Stimulated activated CD8-positive, alpha-beta memory T cell treated with anti-CD3 and anti-CD28 coated beads, Interleukin-7, amount 100 ng/mL, for 1 hour (primary cell): ENCODE measurements at places on chromosomes 5 and 9.

DNA sequence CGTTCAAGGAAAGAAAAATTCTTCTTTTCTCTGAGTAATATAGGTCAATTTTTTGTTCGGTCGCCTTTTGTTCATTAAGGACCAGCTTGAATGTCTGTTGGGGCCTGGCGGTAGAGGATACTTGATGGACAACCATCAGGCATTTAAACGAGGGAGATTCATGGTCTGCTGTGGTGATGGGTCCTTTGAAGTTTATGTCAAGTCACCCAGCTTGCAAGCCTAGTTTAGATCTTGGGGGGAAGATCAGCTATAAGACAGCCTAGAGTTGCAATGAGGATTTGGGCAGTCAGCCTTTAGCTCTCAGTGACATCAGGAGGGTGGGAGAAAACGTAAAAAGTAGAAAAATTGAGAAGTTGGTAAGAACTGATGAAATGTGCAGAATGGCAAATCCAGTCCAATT, 80.2 kb upstream of the SPRY4 start:
- no peak for DNase-seq

DNA sequence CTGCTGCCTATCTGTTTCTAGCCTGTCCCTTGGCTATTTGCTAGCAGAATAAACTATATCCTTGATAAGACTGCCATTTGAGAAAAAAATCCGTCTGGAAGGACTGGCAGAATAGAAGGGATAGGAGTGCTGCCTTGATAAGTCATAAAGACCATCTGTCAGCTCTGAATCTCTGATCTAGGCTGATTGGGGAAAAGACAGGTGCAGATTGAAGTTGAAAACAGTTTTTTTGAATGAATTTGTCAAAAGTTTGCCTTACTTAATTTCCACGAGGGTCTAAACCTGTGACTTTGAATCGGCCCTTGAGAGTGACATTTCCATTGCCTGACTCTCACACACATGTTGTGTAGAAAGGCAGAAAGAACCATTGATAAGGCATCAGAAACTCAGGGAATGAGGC, 218.6 kb downstream of the MAN2A1 start:
- no peak for DNase-seq

- no peak for DNase-seq
Measured at GRCh38 chr9:16282216-16282615, 588.3 kb downstream of the BNC2 start.

GRCh38 chr5:29378104-29378503, 1815.4 kb upstream of the CDH6 start:
- DNase-seq: no peak

GRCh38 chr5:69317391-69317790, 15.2 kb downstream of the CCDC125 start:
- no peak for DNase-seq

GRCh38 chr9:104914466-104914865, 13.5 kb downstream of the ABCA1 start:
- DNase-seq: no peak

DNA sequence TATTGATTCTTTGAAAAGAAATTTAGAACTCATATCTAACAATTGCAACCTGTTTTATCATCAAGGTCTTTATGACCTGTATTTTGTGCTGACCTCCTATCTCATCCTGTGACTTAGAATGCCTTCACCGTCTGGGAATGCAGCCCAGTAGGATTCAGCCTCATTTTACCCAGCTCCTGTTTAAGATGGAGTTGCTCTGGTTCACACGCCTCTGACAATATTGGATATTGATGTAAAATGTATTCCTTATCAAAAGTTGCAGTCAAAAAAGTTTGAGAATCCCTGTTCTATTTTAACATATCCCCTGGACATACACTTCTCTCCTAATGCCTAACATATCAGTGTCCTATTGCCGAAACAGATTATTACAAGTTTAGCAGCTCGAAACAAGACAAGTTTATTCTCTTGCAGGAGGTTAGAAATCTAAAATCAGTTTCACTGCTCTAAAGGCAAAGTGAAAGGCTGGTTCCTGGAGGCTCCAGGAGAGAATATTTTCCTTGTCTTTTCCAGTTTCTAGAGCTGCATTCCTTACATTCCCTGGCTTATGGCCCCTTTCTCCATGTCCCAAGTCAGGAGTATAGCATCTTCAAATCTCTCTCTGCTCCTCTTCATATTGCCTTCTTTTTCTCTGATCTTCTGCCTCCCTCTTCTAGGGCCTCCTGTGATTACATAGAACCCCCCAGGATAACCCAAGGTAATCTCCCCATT, 31.5 kb upstream of the LVRN start:
- DNase-seq: no peak

- no peak for DNase-seq
Measured at GRCh38 chr5:178436326-178436940, 153.8 kb downstream of the COL23A1 start.

GRCh38 chr9:94666364-94667099, 27.2 kb upstream of the FBP1 start:
- DNase-seq: no peak

DNA sequence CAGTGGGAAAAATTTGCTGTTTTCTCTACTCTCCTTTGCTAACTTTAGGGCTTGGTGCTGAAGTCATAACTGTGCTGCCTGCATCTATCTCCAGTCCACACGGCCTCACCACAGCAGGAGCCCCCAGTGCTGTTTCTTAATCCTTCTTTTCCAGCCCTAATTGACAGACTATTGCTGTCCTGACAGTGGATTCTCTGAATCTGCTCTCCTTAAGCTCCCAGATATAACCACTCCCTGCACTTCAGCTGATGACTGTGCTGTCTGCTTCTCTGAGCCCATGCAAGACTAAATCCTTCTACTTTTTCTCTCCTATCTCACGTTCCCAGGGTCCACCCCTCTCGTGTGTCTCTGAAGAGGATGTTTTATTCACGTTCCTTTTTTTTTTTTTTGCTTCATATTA, 19.7 kb upstream of the GRIA1 start:
- DNase-seq: no peak

- DNase-seq: no peak
Measured at GRCh38 chr9:78439866-78440830, 143.2 kb downstream of the PSAT1 start.

- no peak for DNase-seq
Measured at GRCh38 chr9:8589476-8589875, 789.9 kb upstream of the DMAC1 start.

- DNase-seq: no peak
Measured at GRCh38 chr9:89446261-89446960, 51.5 kb downstream of the SEMA4D start.

DNA sequence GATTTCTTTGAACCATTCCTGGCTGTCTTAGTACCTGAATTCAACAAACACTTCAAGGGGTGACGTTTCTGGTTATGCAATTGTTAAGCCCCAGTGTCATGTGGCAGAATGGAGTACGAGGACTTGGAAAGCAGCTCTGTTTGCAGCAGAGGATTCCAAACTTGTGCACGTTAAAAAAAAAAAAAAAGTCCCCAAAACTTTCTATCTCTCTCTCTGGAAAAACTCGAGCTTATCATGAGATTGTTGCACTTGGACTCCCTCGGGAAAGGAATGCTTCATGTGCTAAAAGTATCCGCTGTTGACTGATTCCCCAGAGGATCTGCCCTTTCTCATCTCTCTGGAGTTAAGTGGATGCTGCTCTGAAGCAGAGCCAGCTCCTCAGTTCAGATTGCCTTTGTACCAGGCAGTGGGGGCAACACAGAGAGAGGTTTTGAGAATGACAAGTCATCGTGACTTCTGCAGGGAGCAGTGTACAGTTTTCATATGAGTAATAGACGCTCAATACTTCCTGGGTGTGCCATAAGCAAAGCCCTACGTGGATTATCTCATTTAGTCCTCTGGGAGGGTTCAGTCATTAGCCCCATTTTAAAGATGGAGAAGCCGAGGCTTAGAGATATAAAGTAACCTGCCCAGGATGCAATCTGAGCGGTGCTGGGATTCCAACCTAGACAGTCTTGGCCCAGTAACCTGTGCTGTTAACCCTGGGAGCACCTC, 28.1 kb downstream of the TMOD1 start:
- DNase-seq: no peak

- DNase-seq: no peak
Measured at GRCh38 chr9:128568470-128569078, 16.2 kb downstream of the SPTAN1 start.

DNA sequence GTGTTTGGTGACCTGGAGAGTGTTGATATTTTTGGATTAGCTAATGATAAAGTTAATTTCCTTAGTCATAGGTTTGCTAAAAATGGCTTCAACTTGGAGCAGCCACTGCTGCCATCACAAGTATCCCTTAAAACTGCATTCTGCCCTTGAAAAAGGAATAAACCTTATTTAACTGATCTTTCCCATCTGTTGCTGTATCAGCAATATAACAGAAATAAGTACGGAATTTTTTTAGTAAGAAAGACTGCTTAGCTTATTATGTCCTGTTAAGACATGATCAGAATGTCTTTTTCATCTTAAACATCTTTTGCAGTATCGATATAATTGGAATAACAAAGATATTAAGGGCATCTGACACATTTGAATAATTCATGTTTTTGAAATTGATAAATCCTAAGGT, 75.7 kb downstream of the LNPEP start:
- DNase-seq: no peak

GRCh38 chr5:62608529-62609511, 30.2 kb downstream of the LRRC70 start:
- no peak for DNase-seq

DNA sequence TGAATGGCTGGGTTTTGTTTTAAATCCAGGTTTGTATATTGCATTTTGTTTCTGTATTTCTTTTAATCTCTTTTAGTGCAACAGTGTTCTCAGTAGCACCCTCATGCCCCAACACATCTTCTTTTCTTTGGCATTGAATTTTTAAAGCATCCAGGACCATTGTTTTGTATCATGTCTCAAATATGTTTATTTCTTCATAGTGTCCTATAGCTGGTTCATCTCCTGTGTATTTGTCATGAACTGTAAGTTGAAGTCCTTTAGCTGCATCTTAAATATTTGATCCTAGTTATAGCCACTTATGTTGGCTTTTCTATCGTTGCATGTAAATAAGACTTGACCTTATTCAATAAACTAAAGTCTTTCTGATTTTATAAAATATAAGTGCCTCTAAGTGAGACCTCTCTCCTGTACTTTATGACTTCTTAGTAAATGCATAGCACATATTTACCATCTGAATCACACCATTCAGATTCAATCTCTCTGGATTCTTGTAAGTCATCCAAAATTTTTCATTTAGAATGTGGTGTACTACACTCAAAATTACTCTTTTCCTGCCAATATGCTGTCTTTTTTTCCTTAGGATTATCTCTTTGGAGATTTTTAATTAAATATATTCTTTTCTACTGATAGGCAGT, 21.0 kb upstream of the ERCC6L2 start:
- DNase-seq: no peak

DNA sequence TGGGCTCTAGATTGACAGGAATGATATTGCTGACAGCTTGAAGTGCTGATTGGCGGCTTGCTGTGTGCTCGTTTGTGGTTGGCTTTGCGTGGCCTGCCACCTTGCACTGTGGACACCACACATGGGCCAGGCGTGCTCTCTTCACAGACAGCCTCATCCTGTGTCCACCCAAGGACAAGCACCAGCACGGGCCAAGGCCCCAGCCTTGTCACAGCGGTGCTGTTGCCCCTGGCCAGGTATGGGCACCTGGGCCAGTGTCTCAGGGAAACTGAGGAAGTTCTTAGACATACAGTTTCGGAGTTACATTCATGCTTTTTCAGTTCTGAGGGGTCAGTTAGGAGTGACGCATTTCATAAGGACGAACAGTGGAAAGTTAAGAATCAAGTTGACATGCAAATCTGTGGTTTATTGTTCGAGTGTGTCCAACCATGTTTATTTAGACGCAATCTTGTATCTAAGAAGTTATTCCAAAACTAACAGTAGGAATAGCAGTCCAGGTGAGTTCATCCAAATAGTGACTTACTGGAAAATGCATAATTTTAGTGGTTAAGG, 125.9 kb downstream of the EHMT1 start:
- no peak for DNase-seq

DNA sequence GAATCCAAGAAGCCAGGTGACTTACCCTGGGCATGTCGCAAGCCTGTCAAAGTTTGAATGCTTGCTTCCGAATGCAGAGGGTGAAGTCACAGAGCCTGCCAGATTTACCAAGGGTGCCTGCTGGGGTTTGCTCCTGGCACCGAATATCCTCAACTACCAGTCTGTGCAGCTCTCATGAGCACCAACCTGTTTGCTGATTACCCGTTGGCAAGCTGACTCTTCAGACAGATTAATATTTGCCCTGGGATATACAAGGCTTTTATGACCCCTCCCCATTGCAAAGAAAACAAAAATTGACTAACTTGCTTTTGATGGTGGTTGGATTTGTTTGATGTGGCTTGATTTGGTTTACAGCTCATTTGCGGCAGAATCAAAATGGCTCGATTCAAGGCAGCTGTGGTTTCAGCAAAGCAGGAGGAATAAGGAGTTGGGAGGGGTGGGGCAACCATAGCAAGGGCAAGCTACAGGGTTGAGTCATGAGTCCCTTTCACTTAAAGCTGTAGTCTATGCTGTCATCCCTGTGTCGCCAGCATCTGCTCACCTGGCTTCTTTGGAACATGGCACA, 82.3 kb upstream of the AGXT2 start:
- DNase-seq: no peak

DNA sequence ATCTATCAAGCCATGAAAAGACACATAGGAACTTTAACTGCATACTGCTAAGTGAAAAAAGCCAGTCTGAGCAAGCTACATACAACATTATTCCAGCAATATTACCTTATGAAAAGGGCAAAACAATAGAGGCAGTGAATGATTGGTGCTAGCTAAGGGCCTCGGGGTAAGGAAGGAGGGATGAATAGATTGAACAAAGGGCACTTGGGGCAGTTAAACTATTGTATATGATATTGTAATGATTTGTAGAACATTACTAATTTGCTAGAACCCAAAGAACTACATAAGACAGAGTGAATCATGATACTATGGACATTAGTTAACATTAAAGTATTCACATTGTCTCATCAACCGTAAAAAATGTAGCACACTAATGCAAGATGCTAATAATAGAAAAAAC, 218.3 kb downstream of the FBXO4 start:
- no peak for DNase-seq

- DNase-seq: no peak
Measured at GRCh38 chr9:34384368-34385165, 7.9 kb upstream of the MYORG start.

GRCh38 chr9:82124090-82124489, 135.5 kb downstream of the SPATA31D1 start:
- DNase-seq: no peak

- no peak for DNase-seq
Measured at GRCh38 chr5:38317868-38318267, 59.5 kb downstream of the EGFLAM start.

DNA sequence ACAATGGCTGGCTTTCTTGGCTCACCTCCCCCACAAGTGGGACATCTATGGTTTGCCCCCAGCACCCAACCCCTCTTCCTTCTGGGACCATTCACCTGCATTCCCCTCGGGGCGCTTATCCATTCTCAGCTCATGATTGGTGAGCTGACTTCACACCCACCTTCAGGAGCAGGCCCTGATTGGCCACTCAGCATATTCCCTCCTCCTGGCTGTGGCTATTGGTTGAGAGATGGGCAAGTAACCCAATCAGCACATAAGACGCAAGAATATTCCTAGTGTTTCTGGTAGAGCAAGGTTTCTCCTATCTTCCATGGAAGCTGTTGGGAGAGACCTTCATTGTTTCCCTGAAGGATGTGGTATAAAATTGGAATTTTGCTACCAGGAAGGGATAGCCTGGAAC, 22.7 kb upstream of the UNC5A start:
- DNase-seq: no peak

- DNase-seq: no peak
Measured at GRCh38 chr5:98769210-98769958, 4.1 kb upstream of the RGMB start.

- DNase-seq: no peak
Measured at GRCh38 chr9:107286057-107286456, 3.0 kb downstream of the RAD23B start.

GRCh38 chr5:9851458-9851857, 221.3 kb upstream of the TAS2R1 start:
- DNase-seq: no peak
